ENCODE measurements at places on chromosomes 6 and 20.

GRCh38 chr20:25984933-25985332 lies 288.3 kb upstream of the ZNF337 start:
- DNase-seq = peak; percentile 63

DNA sequence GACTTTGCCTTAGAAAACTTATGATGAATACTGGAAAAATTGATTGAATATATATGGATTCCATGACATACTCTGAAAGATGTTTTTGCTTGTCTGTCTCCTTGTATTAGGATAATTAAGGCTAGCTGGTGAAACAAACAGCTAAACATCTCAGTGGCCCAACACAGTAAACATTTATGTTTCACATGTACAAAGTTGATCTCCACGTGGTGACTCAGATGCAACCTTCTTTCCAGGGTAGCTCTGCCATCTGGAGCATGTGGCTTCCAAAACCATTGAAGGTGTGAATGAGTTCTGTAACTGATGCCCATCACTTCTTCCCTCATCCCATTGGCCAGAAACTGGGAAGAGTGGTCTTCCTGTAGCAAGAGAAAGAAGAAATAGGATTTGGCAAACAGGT lies 196.3 kb downstream of the TSHZ2 start:
- DNase-seq = no peak

GRCh38 chr6:134589512-134589911 lies 271.6 kb upstream of the SGK1 start:
- DNase-seq = no peak

DNA sequence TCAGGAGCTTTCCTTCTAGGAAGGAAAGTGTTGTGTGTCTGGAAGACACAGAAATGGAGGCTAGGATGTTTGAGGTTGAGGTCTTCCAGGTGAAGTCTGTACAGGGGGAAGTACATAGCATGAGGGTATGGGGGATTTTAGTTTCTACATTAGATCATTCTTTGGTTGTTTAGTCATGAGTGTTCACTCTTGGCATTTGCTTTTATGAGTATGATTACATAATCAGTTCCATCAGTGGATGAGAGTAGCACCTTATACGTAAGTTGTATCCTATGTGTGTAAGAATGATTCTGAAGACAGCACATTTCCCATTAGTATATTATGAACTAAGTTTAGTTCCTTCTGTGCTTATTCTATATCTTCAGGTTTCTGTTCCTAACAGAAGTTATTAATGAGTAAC lies 1.9 kb downstream of the CDYL start:
- no peak for DNase-seq

GRCh38 chr20:5168651-5169396 lies 42.0 kb downstream of the CDS2 start:
- no peak for DNase-seq

GRCh38 chr6:163630096-163630495 lies 215.6 kb downstream of the QKI start:
- DNase-seq = no peak

DNA sequence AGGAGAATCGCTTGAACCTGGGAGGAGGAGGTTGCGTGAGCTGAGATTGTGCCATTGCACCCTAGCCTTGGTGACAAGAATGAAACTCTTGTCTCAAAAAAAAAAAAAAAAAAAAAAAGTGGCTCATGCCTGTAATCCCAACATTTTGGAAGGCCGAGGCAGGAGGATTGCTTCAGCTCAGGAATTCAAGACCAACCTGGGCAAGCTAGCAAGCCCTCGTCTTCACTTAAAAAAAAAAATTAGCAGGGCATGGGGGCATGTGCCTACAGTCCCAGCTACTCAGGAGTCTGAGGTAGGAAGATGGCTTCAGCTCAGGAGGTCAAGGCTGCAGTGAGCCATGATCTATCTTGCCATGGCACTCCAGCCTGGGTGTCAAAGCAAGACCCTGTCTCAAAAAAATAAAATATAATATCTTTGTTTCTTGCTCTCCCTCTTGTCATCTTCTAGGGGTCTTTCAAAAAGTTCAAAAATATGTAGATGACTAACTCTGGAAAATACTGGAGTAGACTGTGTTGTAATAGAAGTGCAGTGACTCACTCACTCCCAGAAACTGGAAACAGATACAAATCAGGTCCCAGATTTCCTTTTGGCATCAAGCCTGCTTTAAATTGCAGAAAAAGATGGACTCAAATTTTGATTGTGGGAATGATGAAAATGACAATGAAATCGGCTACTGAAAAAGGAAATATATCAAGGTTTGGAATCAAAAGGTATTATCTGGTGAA lies 2.8 kb upstream of the GINM1 start:
- no peak for DNase-seq

DNA sequence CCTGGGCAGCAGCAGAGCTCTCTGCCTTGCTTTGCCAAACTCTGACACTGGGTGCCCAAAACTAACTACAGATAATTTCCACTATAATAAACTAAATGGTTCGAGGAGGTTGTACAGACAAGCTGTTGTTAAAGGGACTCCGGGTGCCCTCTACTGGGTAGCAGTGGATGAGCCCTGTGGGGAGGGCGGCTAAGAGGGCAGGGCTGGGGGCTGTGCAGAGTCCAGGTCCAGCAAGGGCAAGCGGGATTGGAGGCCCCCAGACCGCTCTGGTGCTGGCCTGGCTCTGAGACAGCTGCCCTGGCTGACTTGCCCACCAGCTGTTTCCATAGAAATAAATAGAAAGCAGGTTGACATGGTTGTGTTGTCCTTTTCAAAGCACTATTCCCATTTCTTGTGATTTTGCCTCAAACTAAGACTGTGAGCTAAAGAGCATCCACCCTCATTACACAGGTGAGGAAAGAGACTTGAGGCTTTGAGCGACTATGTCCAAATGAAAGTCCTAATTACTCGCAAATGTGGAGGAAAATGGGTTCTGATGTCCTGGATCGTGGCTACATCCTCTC lies 167.6 kb upstream of the CST7 start:
- peak; percentile 43 for DNase-seq

DNA sequence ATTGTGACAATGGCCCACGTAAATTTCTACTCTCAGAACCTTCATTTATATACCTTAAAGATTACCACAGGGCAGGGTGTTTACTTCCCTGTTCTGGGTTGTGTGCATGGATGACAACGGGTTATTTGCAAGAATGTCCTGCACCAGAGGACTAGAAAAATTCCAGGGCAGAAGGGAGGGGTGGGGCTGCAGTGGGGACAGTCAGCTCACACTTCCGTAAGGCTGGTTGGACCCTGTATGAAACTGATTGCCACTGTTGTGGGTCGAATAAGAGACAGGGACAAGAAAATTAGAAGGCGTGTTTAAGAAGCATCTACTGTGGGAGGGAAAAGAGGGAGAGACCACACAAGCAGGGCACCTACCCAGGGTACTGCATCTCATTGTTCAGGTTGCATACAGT lies 96.5 kb downstream of the SNAP25 start:
- no peak for DNase-seq

GRCh38 chr6:8170245-8170644 lies 67.9 kb upstream of the EEF1E1 start:
- DNase-seq = no peak

DNA sequence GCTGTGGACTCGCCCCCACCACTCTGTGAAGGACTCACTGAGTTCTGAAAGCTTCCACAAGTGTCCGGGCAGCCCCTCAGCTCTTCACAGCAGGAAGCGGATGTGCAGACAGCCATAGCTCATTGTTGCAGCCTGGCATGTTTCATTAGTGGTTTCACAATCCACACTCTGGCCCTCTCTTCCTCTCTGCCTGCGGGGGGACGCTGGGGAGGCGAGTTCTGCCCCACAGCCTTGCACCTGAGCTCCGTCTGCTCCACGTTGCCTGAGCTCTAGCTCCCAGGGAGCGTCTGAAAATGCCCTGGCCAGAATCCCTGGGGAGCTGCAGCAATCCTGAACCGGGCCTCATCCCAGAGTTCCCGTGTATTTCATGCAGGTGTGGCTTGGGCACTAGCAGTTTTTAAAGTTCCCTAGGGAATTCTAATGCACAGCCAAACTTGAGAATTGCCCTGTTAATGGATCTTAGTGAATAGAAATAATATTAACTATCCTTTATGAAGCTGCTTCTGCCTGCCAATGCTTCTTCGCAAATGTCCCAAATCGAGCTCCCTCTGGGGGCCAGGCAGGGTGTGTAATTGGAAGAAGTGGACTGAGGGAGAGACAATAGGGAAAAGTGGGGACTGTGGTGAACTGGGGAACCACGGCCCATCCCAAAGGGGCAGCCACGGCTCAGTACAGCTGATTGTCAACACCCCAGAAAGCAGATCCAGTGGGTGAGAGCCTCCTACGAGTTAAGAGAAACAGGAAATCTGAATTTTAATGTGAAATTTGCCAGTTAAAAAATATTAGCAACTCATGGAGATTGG lies 51.5 kb downstream of the CTCFL start:
- DNase-seq = no peak

DNA sequence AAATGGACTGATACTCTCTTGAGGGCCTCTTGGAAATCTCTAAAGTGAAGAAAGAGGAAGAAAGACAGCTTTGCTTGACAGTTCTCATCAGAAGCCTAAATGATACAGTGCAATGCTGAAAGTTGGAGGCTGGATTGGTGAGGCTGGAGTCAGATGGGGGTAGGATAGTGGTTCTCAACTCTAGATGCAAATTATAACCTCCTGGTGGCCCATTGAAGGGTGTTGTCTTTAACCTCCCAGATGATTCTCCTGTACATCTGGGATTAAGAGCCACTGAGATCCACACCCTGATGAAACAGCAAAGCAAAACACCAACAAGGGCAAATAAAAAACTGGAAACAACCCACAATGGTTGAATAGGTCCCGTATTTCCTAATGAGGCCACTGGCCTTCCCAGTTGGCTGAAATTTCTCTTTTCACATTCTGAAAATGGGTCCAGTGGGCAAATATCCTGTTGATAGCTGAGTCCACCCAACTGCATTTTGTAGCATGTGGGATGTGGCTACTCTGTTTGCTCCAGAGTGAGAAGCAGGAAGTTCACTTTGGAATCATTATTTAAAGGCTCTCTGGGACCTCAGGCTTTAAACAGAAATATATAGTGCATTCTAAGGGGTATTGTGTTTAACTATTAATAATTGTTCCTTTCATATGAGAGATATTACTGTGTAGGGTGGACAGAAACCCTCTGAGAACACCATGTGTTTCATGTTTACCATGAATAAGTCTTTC lies 208.1 kb downstream of the SOX4 start:
- no peak for DNase-seq

GRCh38 chr6:30806581-30807183 lies 62.3 kb upstream of the IER3 start:
- DNase-seq = no peak

DNA sequence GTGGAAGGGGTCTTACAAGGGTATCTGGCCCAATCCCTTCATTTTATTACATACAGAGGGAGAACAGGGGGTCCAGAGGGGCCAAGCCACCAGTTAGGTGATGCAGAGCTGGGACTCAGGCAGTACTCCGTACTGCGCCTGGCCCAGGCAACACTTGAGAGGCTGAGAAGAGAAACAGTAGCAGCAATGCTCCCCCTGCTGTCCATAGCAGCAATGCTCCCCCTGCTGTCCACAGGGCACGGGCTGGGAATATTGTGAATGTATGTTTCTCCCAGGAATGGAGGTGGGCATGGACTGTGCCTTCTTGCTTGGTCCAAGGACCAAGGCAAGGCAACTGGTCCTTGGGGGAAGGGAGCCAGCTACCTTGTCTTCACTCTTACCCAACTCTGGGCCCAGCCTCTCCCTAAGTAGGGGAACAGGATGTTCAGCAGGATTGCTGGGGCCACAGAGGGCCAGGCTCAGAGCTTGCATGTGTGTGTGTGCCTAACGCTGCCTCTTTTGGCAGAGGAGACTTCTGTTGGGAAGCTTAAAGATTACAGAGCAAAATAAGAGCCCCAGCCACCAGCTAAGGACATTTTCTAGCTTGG lies 14.8 kb upstream of the FAM83C start:
- DNase-seq = peak; percentile 61

DNA sequence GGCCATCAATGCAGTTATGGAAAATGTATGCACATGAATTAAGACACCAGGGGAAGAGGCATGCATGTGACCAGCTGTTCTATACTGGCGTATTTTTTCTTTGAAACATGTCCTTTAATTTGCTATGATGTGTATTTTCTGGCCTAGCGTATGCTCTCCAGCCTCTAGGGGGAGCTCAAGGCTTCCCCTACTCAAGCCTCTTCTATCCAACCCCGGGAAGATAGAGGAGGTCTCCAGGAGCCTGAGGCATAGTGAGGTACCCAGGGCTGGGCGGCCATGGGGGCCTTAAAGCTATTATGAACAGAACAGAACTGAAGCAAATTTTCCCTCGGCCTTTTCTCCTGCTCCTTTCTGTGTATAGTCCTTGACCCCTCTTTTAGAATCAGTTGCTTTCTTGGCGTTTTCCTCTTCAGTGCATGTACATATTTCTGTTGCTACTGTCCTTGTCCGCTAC lies 528.9 kb downstream of the MAFB start:
- DNase-seq = peak; percentile 30

GRCh38 chr6:127015858-127016257 lies 102.6 kb upstream of the RSPO3 start:
- DNase-seq = no peak

DNA sequence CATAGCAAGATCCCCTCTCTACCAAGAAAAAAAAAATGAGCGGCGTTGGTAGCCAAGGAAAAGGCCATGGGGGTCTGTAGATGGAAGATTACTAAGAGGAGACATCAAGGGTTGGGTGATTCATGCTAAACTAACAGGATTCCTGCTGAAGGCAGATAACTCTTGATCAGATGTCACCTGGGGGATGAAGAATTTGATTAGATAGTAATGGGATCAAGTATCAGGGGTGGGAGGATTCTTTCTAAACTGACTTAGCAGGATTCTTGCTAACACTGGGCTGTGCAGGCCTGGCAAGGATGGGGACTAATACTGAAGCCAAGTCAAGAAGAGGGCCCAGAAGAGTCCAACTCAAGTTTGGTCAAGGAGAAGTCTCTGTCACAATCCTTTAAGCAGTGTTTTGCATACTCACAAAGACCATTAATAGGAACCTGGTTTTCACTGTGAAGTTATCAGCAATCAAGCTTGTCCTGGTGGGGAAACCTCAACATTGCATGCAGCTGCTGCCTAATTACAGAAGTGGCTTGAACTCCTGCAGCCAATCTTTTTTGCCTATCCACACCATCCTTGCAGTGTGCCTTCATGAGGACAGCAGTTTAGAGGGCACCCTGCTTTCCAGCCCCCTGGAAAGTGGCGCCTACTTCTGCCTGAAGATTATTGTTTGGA lies 61.3 kb downstream of the ANKRD6 start:
- no peak for DNase-seq

DNA sequence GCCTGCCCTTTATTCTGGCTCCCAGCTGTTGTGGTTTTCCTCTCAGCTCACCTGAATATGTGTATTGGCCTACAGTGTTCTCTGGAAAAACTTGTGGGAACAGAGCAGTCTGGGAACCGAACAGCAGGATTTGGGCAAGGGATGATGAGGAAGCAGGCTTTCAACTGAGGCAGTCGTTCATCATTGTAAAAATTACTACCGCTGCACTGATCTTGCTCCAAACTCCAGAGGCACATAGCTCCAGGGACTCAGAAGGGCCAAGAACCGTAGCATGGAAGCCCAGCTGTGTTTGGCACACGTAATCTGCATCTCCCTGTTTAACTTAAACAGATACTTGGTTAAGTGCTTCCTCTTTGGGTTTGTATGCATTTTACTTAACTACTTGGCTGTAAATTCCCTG lies 48.3 kb upstream of the EEF1A1 start:
- DNase-seq = no peak

- no peak for DNase-seq
Observed at GRCh38 chr6:100775667-100776066, 105.5 kb downstream of the ASCC3 start.

Data from stimulated activated CD8-positive, alpha-beta memory T cell treated with anti-CD3 and anti-CD28 coated beads, Interleukin-4, amount 100 ng/mL, for 48 hours (primary cell).